ENCODE measurements at places on chromosomes 7 and 10.

- no peak for DNase-seq
Measured at GRCh38 chr7:42856605-42856987, 55.3 kb downstream of the C7orf25 start.

DNA sequence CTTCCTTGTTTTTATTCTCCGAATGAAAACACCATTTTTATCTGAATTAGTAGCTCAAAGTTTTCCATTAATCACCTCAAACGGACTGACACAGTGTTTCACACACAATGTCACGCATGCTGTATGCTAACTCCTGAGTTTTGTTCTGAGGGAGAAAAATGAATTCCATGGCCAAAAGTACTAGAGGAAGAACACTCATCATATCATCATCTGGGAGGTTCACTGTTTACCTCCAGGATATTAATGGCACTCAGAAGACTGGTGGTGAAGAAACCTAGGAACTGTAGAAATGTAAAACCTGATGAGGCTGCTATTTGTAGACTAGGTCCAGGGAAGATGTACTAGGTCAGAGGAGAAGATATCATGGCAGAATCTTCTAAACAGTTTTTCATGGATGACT lies 395.6 kb upstream of the ETV1 start:
- DNase-seq, result no peak

DNA sequence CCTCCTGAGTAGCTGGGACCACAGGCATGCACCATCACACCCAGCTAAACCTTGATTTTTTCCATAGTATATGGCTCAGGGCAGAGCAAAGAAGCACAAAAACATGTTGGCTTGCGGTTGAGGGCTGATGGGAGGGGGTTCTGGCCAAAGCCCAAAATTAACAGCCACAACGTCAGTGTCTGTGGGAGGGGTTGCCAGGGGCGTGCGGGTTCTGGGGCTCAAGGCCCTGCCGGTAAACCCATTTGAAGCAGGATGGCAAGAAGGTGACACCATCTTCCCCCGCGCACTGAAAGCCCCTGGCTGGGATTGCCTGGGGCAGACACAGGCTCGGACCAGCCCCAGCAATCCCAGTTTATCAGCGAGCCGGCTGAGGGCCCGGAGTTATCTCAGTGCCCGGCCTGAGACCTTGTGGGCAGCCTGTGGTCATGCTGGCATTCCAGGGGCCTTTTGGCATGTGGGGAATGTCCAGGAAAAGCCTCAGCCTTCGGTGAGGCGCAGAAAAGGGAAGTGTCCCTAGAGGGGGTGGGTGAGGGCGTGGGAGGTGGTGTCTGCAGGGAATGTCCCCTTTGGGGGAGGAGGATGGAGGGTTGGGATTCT lies 167.7 kb upstream of the TNRC18 start:
- DNase-seq, result no peak

- DNase-seq, result no peak
Measured at GRCh38 chr7:92767437-92767836, 68.9 kb downstream of the CDK6 start.

DNA sequence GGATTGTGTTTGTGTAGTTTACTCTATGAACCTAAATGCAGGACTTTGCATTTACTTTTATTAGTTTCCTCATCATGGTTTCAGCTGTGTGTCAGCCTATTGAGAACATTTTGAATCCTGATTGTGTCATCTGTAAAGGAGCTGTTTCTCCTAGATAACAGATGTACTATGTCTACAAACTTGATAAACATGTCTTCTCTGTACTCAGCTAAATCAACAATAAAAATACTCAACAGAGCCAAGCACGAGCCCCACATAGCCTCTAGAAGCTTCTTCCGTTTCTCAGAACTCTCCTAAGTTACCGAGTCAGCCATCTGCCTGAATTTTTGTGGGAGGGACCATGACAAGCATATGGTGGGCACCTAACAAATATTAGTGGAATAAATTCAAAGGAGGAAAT lies 234.7 kb downstream of the SKAP2 start:
- no peak for DNase-seq

DNA sequence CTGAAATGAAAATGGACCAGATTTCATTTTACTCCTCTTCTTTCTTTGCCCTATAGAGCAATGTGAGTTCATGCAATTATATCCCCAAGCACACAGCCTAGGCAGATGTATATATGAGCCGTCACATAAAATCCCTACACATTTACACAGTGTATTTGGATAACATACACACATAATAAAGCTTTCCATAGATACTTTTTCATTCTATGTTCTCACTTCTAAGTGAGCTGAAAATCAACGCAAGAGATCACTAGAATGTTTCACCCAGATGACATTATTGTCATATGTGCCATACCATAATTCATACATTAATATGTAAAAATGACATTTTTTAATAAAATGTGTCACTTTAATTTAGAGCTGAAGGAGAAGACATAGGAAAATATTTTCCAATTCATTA lies 129.4 kb downstream of the INHBA start:
- no peak for DNase-seq

Measured in DMS79 (cell line).